ENCODE measurements at places on chromosomes 7 and 10.

GRCh38 chr10:122062831-122063674 lies 74.1 kb downstream of the TACC2 start:
- DNase-seq: no peak

- peak; percentile 11 for DNase-seq
Measured at GRCh38 chr7:43905956-43906330, 453 bp downstream of the URGCP start.

- DNase-seq: no peak
Measured at GRCh38 chr7:94923412-94923811, 16.0 kb downstream of the PPP1R9A start.

DNA sequence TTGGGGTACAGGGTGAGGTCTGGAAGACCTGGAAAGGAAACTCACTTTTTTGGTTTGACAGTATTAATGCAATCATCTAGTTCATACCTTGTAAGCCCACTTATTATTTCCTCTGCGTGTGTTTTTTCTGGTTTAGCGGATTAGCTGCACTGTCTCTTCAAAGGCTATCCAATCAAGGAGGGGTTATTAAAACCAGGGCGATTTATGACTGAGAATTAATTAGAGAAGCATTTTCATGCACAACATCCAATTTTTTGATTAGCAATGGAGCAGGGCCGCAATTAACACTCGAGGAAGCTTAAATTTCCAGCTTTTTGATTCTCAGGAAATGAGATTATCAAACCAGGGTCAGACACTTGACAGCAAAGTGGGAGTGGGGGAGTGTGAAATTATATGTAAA lies 248.9 kb downstream of the EXOC4 start:
- DNase-seq: no peak

DNA sequence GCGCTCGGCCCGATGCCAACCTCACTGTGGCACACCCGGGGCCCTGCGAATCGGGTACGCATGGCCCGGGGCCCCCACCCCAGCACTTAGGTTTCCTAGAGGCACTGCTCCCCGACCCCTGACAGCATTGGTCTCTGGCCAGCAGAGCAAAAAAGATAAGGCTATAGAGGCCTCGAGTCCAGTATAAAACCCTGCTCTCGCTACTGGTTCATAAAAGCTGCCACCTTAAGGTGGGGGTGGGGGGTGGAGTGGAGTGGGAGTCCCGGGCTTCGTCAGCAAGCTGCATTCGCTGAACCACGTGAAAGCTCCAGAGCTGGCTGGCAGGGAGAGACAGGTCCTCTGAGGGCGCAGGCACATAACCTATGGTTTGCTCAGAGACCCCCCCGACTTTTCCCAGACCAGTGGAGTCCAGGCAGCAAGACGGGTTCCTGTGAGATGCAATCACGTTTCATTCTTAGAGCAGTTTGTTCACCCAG lies 1.3 kb downstream of the KAZALD1 start:
- no peak for DNase-seq

GRCh38 chr10:127243490-127244272 lies 47.3 kb upstream of the INSYN2A start:
- DNase-seq: no peak

DNA sequence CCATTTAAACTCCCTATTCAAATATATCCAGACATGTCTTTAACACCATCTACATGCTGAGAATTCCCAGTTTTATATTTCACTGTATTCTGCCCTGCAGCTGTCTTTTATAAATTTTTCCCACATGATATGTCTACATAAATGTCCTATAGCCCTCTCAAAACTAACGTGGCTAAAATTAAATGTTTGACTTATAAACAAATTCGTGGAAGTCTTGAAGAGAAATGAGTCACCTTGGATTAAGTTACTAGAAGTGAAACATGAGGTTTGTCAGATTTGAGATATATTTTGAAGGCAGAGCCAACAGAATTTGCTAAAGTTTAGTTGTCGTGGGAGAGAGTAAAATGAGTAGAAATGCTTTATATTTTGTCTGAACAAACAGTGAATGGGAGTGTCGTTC lies 386.9 kb upstream of the CNTNAP2 start:
- no peak for DNase-seq

- no peak for DNase-seq
Measured at GRCh38 chr10:7272008-7272407, 138.8 kb downstream of the SFMBT2 start.

- DNase-seq: no peak
Measured at GRCh38 chr7:55140221-55140940, 121.6 kb downstream of the EGFR start.

DNA sequence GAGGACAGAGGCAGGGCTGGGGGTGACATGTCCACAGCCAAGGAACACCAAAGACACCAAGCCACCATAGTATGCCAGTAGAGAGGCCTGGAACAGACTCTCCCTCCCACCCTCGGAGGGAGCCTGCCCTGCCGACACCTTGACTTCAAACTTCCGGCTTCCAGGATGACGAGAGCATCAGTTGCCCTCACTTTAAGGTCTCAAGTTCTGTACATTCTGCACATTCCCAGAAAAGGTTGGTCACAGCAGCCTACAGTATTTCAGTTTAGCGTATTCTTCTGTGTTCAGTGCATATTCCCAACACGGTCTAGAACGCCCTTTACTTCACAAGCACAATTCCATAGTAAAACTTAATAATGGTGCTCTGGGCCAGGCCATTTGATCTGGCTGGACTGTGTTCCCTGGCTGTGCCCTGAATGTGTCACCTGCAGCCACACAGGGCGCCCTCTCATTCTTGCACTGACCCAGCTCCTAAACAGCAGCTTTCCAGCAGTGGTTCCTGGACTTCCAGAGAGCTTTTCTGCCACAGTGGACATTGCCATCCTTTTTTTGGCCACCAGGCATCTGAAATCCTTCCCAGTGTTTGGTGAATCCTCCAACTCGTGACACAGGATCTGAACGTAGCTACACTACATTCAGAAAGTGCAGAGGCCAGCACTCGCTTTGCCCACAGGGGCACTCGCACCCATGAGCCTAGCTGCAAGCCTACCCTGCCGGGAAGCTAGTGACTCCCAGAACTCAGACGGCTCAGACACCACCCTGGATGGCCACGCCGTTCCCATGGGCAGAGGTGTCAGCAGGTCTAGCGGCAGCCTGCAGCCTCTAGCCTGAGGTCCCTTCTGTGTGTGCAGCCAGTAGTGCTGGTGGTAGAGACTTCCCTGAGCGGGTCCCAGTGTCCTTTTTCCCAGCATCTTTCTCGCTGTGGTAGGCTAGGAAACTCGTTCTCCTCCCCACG lies 36.4 kb upstream of the INSIG1 start:
- no peak for DNase-seq

DNA sequence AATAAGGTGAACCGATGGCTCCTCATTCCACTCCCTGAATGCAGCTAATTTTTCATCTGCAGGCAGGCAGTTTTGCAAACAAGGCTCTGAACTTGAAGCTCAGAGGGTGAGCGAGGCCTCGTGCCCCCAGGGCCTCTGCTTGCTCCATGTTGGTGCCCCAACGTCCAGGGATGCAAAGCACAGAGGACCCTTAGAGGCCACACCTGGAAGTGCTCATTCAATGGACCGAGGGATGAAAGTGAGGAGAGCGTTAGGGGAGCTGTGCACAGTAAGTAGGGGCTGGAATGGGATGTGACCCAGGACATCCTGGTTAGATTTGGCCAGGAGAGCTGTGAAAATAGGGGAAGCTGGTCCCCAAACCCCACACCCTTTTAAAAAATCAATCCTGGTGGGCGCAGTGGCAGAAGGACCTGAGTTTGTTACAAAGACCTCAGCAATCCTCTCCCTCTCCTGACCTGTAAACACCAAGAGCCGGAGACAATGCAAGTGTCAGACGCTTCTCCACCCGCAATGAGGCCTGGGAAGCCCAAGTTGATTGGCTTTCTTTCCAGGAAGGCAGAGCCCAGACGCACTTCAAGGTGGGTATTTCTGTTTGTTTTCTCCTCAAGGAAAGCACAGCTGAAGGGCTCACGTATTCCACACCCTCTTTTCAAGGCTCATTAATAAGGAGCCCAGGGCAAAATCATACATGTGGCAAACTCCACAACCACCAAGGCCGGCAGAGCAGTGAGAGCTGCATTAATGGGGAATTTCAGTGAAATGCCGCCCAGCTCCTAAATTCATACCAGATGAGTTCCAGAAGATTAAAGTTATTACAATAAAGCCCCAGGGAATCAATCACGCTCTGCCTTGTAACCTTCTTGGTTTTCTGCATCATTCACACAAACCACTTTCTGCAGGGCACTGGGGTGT lies 14.1 kb upstream of the CXCL12 start:
- DNase-seq: no peak

DNA sequence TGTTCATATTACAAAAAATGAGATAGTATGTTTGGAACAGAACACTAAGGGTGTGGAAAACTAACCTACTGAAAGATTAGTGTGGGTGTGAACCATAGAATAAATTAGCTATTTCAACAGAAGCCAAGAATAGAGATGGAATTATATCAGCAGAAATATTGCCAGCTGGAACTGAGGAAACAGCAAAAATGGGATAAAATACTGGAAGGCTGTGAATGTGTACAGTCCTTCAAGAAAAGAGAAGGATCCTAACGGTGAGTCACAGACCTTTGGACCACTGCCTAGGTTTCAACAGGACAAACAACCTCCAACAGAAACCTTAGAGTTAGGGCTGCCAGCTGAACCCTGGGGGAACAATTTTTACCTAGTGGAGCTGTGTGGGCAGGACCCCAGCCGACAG lies 395.0 kb downstream of the ZWINT start:
- no peak for DNase-seq

GRCh38 chr7:50342616-50343114 lies 38.1 kb downstream of the IKZF1 start:
- DNase-seq: peak; percentile 47

DNA sequence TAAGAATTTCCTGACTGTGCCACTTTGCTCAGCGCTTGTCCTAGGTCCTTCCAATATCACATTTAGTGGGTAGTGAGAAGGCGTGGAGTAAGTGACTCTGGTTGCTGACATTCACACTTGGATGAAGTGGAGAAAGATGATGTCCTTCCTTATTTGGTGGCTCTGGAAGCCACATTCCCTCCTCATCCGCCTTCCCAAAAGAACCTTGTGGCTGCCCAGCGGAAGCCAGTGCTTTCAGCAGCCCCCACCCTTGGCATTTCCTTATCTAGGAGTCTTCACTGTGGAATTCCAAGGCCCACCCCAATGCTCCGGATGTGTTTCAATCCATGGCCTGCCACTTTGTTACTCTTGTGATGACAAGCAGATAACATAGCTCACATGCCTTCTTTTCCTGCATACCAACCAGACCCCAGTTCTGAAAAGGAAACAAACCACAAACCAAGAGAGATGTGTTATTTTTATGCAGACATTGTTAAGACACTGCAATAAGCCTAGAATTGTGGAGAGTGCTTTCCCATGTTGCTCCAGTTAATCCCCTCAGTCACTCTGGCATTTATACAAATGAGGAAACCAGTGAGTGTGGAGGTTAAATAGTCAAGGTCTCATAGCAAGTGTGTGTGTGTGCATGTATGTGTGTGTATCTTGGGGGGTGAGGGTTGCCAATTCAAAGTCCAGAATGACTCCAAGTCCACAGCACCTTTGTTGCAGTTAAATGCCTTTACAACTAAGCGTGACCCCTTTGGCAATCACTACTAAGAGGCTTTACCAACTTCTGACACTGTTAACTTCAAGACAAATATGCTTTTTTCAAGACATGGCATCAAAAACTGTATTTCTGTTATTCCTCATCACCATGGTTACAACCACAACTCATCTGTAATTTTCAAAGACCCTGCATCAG lies 10.3 kb upstream of the ANKRD1 start:
- no peak for DNase-seq

DNA sequence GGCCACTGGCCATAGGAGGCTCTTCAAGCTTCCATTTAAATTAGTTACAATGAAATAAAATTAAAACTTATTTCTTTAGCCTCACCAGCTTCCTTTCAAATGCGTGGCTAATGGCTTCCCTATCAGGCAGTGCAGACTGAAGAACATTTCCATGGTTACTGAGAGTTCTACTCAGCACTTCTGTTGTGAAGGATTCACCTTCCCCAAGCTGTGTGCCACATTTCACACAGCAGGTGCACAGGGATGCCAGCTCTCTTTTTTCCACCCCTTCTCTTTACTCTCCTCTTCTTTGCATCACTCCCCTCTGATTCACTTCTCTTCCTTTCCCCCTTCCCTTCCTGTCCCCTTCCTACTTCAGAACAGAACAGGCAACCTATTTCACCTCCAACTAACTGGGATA lies 833 bp downstream of the GDF2 start:
- no peak for DNase-seq

GRCh38 chr7:152891160-152891621 lies 131.6 kb downstream of the ACTR3B start:
- DNase-seq: no peak

DNA sequence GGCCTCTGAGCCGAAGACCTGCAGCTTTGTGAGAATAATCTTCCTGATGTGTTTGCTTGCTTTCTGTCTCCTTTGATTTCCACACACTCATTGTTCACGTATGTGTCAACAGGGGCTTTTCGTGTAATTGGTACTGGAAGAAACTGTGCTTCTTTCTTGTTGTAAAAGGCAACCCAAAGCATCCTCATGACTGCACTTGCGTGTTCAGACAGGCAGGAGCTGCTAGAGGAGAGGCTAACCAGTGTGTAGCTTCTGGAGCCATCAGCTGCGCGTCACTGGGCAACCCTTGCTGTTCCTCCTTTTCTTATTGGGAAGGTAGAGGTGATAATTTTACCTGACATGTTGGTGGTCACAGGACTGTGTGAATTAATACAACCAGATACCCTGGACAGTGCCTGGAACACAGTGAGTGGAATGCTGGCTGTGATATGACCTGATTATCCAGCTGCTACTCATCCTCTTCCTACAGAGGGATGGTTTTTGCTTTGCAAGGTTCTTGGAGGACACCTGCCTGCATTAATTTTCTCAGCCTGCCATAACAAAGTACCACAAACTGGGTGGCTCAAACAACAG lies 213.0 kb downstream of the ABCA13 start:
- no peak for DNase-seq

DNA sequence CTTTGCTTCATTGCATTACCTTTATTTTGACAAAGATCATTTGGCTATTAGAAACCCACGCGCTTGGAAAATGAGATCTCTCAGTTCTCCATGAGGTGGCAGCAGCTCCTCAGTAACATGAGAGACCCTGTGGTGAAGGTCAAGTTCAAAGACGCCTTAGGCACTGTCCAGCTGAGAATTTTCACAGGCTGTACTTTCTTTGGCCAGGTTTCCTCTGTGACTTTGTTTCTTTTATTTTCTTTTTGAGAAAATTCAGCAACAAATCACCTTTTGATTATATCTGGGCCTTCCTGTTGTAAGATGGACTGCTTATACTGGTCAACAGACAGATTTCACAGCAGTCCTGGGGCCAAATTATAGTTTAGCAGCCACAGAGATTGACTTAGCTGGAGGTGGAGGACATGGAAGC lies 54.5 kb downstream of the RAB18 start:
- peak; percentile 15 for DNase-seq

DNA sequence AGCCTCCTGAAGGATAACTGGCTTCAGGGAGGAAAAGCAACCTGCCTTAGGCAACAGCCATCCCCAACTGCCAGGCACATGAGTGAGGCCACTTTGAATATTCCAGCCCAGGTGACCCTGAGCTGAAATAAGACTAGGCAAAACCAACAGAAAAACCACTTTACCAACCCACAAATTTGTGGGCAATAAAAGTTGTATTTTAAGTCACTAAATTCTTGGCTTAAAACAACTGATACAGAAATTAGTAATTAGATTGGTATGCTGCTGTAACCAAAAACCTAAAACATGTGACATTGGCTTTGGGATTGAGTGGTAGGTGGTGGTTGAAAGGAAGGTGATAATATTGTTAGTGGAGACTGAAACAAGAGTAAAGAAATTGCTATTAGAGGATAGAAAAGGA lies 39.9 kb downstream of the ABCB4 start:
- DNase-seq: no peak
